ENCODE measurements at places on chromosomes 16 and 17.

DNA sequence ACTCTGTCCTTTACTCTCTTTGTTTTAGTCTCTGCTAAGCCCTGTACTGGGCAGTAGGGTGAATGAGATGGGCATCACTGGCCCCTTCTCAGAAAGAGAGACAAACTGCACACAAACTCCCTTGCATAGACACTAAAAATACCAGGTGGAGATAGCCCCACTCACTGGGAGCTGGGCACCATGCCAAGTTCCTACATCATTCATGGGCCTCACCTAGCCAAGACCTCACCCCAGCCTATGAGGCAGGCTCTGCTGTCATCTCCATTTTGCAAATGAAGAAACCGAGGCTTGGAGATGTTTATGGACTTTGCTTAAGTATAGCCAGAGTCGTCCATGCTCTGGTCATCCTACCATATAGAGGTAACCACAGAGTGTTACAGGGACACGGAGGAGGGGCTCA, 499.8 kb upstream of the CDH11 start:
- no peak for DNase-seq

- no peak for DNase-seq
These were observed 44.1 kb upstream of the ADORA2B start for GRCh38 chr17:15900871-15901270.

DNA sequence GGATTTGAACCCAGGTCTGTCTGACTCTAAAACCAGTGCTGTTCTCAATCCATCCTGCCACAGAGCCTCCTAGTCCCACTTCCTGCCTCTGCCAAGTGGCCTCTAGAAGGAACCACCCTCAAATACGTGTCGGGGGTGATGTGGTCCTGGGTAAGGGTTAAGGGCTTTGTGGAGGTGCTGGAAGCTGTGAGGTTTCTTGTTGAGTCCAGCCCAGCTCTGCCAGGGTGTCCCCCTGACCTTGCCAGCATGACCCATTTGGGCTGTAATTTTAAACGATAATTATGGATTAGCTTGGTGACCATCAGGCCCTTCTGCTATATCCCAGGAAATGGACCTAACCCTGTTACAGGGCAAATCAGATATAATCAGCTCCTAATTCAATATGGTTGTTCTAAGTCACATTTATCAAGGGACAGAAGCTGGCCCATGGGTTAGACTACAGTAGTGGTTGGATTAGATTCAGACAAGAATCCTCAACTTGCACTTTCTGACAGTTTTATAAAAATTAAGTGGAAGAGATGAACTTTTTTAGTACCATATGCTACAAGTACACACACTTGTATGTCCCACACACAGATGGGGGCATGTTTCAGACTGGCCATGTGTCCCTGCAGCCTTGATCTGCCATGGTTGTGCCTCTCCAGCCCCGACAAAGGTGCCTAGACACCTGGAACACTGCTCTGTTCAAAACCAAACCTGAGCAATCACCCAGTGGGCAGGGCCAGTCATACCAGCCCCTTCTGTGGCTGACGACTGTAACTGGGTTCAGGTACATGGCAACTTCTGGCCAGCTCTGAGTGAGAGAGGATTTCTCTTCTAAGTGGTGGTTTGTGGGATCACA, 48.0 kb downstream of the SMPD3 start:
- no peak for DNase-seq

- no peak for DNase-seq
These were observed 14.7 kb downstream of the CA7 start for GRCh38 chr16:66858740-66859396.

DNA sequence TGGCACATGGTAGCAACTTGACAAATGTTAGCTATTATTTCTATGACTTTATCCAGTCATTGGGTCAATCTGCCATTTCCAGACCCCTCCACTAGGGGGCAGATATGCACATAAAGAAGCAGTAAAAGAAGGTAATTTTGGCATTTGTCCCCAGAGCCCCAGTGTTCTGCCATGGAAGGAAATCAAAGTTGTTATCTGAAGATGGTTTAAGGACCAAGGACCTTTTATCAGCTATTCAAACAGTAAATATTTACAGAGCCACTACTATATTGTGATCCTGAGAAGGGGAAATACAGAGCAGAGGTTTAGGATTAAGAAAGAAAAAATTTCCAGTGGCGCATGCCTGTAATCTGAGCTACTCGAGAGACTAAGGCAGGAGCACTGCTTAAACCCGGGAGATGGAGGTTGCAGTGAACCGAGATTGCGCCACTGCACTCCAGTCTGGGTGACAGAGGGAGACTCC, 20.0 kb downstream of the TRAF4 start:
- DNase-seq = peak; percentile 51

DNA sequence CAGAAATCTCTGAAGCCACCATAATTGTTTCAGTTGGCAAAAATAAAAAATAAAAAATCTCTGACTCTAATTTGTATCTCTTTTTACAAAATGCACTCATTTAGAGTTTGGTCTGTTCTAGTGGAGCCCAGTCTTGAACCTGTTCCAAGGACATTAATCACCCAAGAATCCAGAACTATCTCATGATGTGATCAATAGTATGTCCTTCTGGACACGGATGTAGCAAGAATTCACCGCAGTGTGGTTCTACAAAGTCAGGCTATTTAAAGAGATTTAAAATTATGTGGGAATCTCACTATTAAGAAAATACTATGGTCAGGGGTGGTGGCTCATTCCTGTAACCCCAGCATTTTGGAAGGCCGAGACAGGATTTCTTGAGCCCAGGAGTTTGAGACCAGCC, 21.8 kb upstream of the ANKFN1 start:
- no peak for DNase-seq

DNA sequence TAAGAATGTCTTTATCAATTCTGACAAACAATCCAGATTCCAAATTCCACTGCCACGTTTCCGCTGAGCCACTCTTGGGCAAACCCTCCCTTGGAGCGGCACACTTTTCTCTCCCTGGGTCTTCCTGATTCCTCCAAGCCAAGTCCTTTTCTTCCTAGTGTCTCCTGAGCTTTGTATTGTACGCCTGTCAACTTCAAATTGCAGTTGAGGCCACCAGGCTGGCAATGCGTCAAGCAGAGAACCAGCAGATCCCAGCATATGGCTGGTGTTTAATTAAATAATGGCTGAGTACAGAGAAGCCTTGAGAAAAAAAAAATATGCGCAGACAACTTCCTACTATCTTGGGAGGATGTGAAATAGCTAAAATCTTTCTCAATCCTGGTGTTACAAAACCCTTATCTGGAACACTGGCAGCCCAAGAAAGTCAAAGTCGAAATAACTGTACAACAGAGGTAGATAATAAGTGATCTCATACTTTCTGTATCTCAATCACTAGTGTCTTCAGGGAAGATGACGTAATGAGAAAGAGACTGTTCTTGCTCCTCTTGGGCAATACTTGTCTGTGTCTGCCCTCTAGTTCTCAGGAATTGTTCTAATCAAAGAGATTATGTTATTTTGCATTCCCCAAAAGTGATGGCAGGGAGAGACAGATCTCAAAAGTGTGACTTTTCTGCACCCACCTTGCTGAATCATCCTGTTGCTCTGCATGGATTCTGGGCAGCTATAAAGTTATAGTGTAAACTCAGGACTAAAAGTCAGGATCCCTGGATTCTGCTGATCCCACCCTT, 15.0 kb downstream of the SMIM36 start:
- no peak for DNase-seq

- DNase-seq = no peak
These were observed 3.2 kb downstream of the TERB1 start for GRCh38 chr16:66798161-66798560.

DNA sequence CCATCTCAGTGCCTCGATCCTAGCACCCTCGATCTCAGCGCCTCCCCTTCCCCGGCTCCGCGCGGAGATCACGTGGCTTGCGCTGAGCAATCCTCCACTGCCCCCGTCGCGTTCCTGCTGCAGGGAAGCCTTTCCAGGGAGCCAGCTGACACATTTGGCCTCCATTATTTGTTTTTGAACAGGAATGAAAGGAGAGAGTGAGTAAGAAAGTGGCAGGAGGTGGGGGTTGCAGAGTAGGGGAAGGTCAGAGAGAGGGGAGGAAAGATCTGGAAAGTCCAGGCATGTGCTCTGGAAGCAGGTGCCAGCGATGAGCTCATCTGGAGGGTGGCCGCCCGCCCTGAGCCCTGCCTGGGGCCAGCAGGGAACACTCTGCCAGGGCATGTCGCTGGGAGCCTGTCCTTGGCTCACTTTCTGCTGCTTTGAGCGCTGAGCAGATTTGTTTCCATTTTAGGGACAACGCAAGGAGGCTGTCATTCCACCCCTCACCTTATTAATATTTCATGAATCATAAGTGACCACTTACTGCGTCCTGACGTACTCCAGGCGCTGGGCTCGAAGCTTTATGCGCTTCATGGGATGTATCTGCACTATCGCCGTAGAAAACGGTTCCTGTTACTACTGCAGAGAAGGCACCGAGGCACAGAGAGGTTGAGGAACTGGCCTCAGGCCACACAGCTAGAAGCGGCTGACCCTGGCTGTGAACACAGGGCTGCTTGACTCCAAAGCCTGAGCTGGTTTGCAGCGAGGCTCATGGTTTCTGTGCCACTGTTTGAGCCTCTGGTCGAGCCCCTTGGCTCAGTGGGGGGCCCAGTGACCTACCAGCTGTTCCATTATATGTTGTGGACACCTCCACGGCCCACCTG, 283.1 kb downstream of the SEC14L1 start:
- DNase-seq = no peak

GRCh38 chr17:80696964-80697363, 152.3 kb downstream of the RPTOR start:
- DNase-seq = no peak

DNA sequence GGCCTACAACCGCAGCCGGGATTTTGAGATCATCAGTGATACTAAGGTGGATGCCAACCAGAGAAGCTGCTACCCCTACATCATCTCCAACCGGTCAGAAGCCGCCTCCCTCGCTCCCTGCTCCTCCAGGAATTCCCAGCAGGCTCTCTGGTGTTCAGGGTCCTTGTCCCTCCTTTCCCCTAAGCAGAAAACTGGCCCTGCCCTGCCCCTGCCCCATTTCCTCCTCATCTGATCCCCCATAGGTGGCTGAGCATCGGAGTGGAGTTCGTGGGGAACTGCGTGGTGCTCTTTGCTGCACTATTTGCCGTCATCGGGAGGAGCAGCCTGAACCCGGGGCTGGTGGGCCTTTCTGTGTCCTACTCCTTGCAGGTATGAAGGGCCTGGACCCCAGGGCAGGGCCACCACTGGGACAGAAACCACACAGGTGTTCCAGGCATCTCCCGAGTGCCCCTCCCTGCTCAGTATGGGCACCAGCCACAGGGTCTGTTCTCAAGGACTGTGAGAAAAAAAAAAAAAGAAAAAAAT, 29.8 kb downstream of the ANKRD40 start:
- no peak for DNase-seq

- DNase-seq = no peak
These were observed 13.3 kb downstream of the LRRC75A start for GRCh38 chr17:16478649-16479048.

DNA sequence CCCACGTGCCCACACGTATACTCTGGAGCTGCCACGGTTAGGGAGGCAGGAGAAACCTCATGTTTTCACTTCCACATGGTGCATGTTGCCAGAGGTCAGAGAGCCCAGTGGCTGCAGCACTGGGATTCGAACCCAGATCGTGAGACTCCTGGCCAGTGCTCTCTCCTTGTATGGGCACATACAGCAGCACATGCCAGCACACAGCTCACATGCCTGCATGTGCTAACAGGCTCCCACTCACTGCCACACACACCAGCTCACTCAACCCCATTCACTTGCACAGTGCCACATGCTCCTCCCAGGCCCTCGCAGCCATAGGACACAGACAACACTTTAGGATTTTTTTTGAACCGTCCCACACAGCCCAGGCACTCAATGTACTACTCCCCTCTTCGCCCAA, 49.5 kb upstream of the MRPS23 start:
- DNase-seq = no peak

GRCh38 chr16:56558024-56558747, 6.7 kb upstream of the MT4 start:
- no peak for DNase-seq

DNA sequence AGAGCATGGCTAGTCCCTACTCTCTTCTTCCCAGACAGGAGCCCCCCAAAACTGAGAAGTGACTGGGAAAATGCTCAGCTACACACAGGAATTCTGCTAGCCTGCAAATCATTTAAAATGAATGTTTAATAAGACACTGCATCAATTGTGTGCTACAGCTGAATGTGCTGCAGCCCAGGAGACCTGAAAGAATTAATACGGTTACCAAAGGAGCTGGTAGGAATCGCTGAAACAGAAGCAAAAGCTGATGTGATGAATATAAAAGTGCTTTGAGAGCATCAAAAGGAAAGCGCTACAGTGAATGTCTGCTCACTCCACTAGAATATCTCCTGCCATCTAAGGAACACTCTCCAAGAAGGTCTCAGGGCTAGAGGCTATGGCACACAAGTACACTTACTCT, 3.7 kb downstream of the GRIN2A start:
- DNase-seq = no peak

- no peak for DNase-seq
These were observed 868 bp downstream of the MED13 start for GRCh38 chr17:62064029-62064790.

DNA sequence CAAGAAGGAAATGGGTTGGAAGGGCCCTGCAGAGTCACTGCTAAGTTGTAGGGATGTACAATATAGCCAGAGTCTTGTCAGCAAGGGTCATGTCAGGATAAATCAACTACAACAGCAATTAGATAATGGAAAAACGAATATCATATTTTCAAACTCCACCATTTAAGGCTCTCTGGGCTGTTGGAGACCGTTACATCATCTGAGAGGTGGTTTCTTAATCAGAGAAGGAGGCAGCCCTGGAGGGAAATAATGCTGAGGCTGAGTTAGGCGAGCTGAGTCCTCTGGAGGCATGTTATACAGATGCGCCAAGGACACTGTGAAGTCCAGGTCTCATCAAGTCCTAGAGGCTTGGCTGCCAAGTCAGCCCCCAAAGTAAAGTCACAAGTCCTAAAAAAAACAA, 30.3 kb downstream of the LYRM9 start:
- no peak for DNase-seq

GRCh38 chr17:29596811-29597210, 3.9 kb downstream of the ANKRD13B start:
- no peak for DNase-seq
